Effector memory CD8-positive, alpha-beta T cell (primary cell): ENCODE measurements at places on chromosomes 5 and 9.

DNA sequence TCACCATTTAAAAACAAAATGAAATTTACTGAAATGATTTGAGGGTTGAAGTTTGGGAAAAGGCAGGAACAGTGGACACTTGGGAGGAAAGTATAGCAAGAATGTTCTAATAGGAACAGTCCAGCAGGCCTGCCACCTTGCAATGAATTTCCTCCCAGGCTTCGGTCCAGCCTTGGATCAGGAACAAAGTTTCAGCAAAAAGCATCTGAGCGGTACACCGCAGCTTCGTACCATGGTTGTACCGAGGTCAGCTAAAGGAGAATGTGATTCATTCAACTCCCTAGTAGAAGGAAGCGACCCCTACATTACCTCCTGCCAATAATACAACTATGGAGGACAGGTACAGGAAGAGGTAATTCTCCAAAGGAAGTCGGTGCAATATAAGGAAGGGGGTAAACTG lies 111.4 kb downstream of the ENC1 start:
- no peak for DNase-seq

DNA sequence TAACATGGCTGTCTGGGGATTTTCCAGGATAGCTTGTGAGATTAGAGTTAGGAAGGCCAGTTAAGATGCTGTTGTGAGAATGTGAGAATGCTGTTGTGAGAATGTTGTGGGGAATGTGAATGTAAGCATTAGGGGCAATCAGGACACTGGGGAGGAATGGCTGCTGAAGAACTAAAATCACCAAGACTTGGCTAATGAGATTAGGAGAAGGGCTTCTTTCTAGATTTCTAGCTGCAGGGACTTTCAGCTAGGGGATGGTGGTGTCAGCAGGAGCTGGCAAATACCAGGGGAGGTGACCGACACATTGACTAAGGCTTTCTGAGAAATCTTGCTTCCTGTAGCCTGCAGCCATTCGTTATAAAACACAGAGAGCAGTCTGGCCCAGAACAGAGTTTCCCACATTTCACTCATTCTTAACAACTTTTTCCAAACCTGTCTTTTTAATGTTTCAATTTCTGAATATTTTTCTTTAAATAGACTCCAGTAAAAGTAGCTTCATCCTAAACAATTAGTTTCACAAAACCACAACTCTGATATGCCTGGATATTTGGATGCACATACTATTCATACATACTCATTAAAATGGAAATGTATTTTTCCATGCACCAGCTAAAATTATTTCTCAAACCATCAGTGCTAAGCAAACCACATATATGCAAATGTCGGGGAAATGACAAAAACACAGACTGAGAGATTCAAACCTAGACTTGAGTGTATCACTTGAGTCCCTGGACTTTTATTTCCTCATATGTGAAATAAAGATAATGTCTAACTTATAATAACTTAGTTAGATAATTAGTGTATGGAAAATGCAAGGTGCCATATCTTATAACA lies 89.3 kb upstream of the TNC start:
- no peak for DNase-seq

DNA sequence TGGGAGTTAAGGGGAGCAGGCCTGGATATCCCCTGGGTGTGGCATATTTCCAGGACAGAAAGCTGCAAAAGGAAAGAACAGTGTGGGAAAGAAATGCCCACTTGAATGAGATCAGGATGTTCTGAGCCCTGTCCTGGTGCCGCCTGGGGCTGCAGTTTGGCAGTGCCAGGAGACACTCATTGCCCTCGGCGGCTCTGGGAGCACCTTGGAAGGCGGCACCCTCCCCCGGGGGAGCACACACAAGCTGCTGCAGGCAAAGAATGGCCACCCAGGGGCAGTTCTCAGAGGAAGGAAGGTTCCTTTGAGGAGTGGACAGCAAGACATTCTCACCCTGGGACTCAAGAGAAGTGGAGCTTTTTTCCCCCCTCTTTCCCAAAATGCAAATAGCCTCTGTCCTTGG lies 305.3 kb downstream of the NTRK2 start:
- DNase-seq: no peak

GRCh38 chr5:77209495-77210090 lies 887 bp upstream of the PDE8B start:
- no peak for DNase-seq

- DNase-seq: no peak
Observed at GRCh38 chr5:5085381-5085780, 54.7 kb upstream of the ADAMTS16 start.

- no peak for DNase-seq
Observed at GRCh38 chr5:121982146-121982892, 20.5 kb downstream of the SRFBP1 start.

DNA sequence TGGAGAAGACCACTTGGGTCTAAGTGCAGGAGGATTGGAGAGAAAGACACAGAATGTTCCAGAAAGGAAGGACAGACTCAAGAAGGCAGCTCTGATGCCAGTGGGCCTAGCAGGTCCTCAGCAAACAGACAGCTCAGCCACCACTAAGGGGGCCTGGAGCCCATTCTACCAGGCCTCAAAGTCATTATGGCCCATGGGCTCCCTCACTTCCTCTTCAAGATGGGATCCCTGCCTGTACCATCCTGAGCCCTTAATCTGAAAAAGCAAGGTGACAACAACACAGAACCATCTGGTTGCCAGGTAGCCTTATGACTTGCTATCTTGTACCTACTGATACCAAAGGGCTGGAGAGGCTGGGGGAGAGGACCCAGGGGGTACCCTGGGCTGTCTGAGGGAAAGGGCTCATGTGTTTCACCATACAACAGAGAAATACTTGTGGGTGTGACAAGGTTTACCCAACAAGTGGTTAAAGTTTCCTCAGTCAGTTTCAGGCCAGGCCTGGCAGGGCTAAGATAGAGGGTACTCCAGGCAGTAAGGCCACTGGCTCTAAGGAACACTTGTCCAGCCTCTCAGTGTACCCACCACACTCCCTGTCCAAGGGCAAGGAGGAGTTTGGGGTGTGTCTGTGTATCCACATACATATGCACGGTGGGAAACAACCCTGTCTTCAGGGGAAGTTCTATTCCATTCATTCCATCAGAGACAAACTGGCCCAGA lies 30.7 kb downstream of the TCF7 start:
- DNase-seq: no peak

- no peak for DNase-seq
Observed at GRCh38 chr9:136451221-136451877, 11.7 kb upstream of the INPP5E start.

- no peak for DNase-seq
Observed at GRCh38 chr9:134684375-134684723, 42.7 kb downstream of the COL5A1 start.

GRCh38 chr9:37739222-37739621 lies 14.4 kb upstream of the TRMT10B start:
- DNase-seq: no peak

GRCh38 chr9:135369412-135369990 lies 110.1 kb upstream of the PPP1R26 start:
- no peak for DNase-seq

DNA sequence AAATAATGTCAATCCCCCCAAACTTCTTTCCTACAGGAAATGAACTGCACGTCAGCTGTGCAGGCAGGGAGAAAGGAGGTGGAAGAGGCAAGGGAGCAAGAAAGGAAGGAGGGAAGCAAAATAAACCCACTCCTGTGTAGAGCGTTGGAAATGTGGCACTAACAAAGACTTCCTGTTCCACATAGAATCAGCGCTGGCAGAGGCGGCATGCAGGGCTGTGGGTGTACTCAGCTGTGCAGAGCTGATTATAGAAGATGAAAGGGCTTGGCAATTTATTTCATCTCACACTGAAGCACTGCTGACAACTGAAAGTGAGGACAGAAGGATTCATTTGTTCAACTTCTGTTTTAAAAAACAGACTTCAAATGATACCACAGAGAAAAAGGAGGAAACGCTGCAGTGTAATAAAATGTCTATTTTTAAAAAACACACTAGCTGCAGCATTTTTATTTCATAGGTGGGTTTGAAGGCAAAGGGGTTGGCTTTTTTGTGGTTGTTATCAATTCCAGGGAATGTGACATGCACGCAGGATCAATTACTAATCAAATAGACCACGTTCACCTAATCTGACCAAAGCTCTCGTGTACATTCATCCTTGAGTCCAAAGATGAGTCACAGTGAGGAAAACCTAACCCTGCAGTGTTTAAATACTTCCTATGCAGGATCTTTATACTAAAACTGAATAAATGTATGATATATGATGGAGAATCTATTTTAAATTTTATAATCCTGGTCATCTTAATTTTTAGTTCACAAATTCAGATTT lies 583.5 kb downstream of the ZNF608 start:
- no peak for DNase-seq
